ENCODE measurements at places on chromosomes 3 and 15.

GRCh38 chr3:156819842-156820691 lies 6.1 kb upstream of the LEKR1 start:
- DNase-seq: no peak

DNA sequence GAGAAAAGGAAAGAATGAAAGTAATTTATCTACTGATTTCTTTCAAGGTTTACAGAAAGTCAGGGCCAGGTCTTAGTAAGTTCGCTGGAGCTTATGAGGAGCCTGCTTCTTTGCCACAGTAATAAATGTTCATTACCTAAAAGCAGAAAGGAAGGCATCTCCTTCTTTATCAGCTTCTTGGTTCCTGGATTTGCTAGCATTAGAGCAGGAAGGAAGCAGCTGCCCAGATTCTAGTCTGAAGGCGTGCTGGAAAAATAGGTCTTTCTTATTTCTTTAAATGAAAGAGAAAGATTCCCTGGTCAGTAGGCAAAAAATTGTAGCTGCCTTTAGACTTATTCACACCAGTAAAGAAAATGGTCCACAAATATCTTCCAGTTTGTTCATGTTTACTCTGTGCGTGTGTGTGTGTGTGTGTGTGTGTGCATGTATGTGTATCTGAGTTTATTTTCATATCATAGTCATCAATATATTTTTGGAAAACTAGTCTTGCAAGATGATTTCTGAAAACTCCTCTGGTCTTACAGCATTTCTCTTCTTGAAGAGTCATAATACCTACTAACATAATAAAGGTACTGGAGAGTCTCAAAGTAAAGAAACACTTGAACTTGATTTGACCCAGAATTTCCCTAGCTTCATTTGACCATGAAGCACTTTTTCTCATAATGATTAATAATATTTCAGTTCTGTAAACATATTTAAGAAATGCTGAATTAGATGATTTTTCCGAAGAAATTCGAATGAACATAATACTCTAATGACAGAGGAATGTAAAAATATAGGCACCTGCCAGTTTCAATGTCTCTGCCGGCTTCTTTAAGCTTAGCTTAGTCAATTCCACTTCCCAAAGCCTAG lies 255.3 kb upstream of the ZPLD1 start:
- DNase-seq: no peak

GRCh38 chr3:152554980-152555379 lies 280.0 kb upstream of the P2RY1 start:
- DNase-seq: no peak

DNA sequence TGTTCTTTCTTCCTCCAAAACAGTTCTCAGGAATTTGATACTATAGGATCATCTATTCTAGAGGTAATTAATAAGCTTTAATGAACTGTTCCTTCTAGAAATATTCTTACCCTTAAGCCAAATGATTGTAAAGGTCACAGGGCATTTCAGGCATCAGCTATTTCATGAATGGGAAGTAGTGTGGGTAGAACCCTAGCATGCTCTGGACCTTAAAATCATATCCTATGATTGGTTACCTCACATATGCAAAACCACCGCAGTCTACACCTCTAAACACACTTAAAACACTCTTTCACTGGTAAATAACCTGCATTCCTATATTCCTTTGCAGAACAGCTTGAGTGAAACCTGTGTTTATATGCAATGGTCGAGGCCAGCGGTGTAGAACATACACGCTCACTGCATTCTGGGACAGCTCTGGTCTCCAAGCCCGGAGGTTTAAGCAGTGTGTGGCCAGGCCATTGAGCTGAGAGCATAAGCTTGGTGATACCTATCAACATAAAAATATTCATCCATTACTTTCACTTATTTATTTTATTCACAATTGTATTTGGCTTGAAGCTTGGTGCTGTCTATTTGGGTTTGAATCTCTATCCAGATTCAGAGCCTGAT lies 87.7 kb upstream of the RASGRP1 start:
- DNase-seq: no peak

GRCh38 chr3:9781978-9782603 lies 10.2 kb downstream of the TADA3 start:
- no peak for DNase-seq

GRCh38 chr15:91854639-91854990 lies 1.1 kb downstream of the SLCO3A1 start:
- DNase-seq: no peak

DNA sequence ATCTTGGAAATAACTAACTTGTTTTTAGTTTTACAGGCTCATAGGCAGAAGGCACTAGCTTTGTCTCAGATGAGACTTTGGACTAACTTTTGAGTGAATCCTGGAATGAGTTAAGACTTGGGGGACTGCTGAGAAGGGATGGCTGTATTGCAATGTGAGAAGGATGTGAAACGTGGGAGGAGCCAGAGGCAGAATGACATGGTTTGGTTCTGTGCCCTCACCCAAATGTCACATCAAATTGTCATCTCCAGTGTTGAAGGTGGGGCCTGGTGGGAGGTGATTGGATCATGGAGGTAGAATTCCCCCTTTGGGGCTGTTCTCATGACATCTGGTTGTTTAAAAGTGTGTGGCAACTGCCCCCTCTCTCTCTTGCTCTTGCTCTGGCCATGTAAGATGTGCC lies 28.8 kb upstream of the CCDC50 start:
- no peak for DNase-seq

Measured in occipital lobe (tissue), 3 donors.